Sciatic nerve (tissue), 2 donors: ENCODE measurements at places on chromosomes 1 and 21. TPM values are rescaled to one million over a fixed set of nuclear protein-coding genes. Genes with fewer than 3 reads are reported as not detected.

DNA sequence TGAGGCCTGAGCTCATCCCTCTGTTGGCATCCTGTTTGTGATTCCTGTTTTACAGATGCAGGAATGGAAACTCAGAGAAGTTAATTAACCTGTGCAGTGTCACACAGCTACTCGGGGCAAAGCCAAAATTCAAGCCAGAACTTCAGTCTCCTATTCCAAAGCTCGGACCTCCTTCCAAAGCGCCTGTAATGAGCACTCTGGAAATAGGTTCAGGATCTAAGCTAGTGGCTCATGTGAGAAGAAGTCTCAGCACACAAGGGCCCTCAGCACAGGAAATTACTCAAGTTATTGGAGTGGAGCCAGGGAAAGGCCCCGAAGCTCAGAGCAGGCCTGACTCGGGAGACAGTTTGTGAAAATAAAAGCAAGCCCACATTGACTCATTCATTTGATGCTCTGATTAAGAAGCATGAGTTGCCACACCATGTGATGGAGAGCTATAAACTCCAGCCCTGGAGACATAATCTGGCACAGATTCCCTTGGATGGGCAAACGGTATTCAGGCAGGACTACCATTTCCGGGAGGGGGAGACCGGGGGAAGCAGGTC is 50.6 kb upstream of the LYST start:
- DNase-seq: peak; percentile 82

DNA sequence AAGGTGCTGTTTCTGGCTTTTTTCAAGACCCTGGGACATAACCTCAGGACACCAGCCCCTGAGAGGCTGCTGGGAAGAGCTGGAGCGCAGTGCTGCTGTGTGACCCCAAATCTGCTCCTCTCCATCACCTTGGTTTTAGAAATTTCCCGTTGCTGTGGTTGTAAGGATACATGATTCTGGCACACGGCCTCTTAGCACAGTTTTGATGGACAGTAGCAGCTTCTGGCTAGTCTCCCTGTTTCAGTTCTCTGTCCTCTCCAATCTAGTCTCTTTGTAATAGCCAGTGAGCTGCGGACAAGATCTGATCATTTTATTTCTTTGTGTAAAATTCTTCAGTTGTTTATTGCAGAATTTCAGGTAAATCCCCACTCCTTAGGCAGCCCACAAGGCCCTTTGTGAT is 3.1 kb downstream of the CLIC6 start:
- DNase-seq: no peak

DNA sequence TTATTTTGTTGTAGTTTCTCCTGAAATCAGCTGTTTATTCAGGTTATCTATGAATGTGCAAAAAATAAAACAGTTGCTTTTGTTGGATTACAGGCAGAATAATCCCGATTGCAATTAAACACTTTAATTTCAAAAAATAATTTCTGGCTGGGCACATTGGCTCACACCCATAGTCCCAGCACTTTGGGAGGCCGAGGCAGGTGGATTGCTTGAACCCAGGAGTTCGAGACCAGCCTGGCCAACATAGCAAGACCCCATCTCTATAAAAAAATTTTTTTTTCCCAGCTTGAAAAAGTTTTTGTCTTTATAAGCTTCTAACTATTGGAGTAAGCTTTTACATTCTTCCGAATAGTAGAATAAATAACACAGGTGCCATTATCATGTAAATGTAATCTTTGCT is 15.3 kb downstream of the RCAN3 start:
- no peak for DNase-seq

DNA sequence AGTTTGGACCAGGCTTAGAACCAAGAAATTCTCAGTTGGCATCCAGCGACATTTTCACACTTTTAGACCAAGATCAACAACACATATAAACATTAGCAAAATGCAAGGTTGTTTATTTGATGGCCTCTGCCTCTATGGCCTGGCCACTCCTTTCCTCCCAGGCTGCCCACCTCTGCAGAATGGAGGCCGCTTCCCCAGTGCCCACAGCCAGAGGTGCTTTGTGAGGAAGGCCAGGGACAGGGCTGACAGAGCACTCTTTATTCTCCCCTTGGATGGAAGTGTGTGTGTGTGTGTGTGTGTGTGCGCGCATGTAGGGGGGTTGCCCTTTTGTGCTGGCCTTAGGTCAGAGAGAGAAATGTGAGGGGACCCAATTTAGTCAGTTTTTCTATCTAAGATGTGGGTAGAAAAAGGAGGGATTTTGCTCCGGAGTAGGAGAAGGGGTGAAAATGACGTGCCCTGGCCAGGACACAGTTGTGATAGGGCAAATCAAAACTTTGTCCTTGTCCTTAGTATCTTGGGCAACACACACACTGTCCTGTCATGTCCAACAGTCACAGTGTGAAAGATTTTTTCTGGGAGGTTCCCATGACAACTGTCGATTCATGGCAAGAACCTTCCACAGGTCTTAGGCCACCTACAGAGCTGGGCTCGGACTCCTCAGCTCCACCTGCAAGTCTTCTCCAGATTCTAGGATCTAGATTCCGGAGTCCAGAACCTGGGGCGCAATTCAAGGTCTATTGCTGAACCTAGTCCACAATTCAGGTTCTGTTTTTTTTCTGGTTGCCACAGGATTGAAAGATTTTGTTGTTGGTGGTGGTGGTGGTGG is 104.9 kb upstream of the SLC2A1 start:
- no peak for DNase-seq

DNA sequence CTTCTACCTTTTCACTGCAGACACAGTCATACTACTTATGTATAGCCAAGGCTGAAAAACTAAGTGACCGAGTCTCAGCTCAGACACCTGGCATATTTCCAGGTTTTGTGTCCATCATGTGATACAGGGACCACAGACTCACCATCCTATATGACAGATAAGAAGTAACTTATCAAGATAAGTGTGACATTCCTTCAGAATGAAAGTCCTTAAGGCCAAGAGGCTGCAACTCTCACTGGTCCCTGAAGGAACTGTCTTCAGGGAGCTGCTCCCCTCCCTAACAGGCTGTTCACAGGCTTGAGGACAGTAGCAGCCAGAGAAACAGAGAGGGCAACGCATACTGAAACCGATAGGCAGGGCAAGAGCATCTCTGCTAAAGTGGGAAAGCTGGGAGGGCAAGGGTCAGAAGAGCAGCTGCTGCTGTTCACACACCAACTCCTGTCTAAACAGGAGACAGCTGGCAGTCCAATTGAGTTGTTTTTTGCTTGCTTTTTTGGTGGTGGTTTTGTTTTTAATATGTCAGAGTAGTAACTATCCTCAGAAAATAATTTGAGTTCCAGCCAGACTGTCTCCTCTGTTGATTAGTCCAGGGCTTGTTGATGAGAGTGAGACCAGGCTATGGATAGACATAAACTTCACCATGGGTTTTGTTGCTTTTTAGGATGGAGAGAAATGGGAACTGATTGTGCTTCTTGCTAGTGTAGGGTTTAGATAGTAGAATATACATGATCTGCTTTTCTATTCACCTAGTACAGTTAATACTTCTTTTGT is 67.7 kb downstream of the MACF1 start:
- DNase-seq: no peak

DNA sequence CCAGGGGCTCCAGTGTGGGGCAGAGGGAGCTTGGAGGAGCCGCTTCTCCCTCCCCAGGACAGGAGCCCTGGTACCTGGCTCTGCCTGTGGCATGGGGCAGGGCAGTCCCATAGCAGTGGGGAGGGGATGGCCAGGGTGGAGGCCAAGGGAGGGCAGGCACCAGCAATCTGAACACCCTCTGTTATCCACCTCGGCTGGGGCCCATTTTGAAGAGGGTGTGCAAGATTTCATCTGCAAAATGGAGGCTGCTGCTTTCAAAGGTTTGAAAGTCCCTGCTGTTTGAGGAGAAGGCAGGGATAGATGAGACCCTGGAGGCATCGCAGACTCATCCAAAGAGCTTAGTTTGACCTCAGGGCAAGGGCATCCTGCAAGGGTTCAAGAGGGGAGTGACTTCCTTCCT is 15.2 kb upstream of the TMPRSS2 start:
- DNase-seq: no peak

DNA sequence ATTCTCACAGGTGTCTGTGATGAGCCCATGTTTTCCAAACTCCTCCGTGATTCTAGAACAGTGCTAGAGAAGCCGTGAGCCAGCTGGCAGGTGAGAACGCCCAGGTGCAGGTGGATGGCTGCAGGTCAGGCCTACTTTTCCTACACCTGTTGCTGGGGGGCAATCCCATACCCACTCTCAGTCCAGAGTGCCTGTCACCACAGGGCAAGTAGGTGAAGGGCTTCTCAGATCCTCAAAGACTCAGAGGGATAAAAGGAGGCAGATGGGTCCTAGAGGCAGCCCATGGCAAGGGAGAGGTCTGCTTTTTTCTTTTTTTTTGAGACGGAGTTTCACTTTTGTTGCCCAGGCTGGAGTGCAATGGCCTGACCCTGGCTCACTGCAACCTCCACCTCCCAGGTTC is 50.7 kb upstream of the H6PD start:
- no peak for DNase-seq

DNA sequence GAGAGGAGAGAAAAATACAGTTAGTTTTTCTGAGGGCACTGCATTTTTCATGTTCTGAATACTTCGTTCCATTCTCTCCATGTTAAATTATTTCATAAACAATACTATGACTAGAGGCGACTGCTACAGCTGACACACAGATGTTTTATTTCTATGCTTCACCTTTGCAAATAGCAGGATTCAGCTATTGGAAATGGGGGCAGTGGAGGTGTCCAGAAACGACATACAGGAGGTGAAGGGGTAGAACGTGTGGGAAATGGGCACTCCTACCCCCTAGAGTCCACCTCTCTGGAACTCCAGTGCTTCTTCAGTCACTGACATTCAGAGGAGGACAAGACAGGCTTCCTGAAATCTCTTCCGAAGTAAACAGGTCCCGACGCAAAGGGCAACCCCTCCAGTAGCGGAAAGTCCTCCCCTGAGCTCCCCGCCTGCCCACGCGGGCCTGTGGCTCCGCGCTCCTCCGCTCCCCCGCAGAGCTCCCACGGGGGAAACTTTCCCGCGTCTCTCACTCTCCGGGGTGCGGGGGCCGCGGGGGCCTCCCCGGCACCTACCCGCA is 480 bp downstream of the DPYD start:
- no peak for DNase-seq

DNA sequence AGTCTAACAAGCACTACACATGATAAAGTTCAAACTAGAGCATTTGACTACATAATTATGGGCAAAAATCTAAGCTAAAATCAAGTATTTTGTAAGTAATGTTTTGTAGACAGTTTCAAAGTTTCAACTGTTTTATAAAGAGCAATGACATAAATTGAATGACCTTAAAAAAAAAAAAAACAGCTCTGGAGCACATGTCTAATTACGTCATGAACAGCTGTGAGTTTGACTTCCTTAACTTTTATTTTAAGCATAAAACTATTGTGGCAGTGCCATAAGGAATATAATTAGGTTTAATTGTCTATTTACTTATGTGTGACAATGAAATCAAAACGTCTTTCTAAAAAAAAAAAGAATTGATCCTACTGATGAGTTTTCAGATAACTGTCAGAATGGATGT is 272.5 kb upstream of the LRRC7 start:
- no peak for DNase-seq

DNA sequence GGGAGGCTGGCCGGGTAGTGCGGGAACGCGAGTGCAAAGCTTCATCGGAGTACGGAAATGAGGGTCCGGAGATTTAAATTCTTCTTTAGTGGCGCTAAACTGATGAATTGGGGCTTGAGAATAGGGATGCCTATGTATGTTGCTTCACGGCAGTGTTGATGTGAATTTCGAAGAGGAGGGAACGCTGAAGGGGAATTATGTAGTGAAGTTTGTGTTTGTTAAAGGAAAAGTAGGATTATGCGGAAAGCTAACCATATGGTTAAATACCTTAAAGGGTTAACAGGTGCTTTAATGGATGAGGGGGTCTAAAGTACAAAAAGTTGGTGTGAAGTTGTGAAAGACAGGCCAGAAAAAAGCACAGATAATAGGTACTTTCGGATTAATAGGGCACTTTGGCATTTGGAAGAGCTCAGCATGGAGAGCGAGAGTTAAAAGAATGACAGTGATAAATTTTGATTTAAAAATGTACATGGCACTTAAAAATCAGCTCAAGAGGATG is 1.4 kb downstream of the HS2ST1 start:
- DNase-seq: no peak

DNA sequence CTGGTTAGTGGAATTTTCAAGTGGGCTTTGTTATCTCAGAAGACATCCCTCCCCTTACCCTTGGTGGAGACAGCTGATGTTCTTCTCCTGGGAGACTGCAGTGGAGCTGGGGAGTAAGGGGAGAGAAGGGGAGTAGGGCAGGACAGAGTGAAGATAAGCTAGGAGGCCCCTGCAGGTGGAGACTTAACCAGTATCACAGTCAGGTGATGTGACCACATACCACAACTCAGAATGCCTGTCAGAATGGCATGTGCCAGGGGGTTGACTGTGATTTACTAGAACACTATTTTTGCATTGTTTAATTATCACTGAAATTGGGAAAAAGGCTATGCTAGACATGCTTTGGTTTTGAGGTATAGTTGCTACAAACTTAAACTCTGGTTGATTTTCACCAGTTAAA is 124.6 kb downstream of the NRDC start:
- DNase-seq: no peak

- DNase-seq: peak; percentile 76
These were observed 519 bp downstream of the FNBP1L start for GRCh38 chr1:93448292-93448982.

DNA sequence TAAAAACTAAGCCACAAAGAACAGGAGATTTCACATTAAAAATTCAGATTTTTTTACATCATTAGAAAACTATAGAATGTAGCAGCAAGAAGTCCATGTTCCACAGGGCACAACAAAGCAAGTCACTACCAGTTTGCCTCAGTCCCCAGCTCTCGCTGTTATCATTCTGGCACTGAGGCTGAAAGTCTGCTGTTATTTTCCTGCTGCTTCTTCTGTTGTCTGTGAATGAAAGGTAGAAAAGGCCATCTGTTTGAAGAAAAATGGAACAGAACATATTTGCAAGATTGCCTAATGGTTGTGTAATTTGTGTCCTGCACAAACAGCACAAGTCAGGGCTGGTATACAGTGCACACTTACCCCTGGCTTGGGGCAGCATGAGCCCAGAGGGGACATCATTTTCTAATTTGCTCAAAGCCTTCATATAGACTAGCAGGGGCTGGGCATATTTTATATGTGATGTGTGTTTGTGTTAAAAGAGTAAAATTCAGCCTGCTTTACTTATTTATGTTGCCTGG is 105.6 kb upstream of the COG2 start:
- DNase-seq: no peak

DNA sequence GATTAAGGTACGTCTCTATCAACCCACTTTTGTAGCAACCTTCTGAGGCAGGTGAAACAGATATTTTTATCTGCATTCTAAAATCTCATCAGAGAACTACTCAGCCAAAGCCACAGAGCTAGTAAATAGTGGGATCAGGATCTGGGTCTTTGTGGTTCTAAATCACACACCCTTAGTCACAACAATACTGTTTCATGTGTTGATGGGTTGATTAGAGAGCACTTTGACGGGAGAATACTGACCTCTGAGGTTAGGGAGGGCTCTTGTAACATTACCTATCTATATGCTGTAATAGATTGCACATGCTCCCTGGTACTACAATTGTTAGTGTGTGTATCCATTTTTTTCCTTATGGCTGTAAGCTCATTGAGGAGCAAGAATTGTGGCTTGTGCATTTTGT is 45.5 kb upstream of the CCDC190 start:
- no peak for DNase-seq

Gene APOBEC4
- total RNA-seq: not detected

Gene ATXN7L2
- 5.0 TPM for total RNA-seq
